Daoy (cell line): ENCODE measurements at places on chromosomes 1 and 21. TPM values are rescaled to one million over a fixed set of nuclear protein-coding genes. Genes with fewer than 3 reads are reported as not detected.
A peak's percentile ranks its signal among the peaks of the same experiment; 100 is the strongest.

GRCh38 chr1:53552146-53552861, 93.1 kb downstream of the DMRTB1 start:
- DNase-seq = peak; percentile 68

DNA sequence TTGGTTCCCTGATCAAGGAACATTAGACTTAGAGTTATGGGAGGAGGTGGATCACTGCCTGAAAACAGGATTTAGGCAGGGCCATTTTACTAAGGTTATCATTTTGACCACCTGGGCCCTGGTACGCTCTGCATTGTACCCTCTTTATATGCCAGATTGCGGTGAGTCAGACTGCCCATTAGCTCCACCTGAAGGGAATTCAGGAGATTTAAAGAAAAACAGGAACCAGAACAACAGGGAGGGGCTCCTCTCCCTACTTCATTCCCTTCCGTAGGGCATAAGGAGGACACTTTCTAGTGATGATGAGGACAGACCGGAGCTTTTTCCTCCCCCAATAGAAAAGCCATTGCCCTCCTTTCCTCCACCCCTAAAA, 20.6 kb upstream of the ITLN1 start:
- DNase-seq = no peak

OVAAL gene
- 1.1 TPM in 1 of 2 replicates, not detected in the other for total RNA-seq

ANGPTL3 gene
- not detected in 2 replicates for total RNA-seq

ROR1 gene
- total RNA-seq = 13.2 and 17.4 TPM in 2 replicates
